NCI-H2081 treated with DMSO at 0.1 percent for 48 hours (cell line): ENCODE measurements at places on chromosomes 6 and 20.

DNA sequence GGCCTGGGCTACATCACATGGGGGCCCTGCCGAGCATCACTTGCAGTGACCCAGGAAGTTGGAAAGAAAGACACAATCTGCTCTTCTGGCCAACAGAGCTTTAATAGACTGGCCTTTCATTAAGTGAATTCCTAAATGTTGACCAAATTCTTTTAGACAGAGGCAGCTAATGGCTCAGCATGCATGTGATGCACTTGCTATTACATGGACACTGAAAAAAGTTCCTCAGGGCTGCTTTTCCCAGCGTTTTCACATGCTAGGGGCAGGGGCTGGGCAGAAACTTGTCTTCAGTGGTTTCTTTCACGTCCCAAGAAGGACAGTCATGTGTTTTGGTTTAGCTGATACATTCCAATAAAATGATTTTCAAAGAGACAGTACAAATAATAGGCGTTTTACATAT, 651.0 kb upstream of the SLC35B3 start:
- DNase-seq, result no peak

DNA sequence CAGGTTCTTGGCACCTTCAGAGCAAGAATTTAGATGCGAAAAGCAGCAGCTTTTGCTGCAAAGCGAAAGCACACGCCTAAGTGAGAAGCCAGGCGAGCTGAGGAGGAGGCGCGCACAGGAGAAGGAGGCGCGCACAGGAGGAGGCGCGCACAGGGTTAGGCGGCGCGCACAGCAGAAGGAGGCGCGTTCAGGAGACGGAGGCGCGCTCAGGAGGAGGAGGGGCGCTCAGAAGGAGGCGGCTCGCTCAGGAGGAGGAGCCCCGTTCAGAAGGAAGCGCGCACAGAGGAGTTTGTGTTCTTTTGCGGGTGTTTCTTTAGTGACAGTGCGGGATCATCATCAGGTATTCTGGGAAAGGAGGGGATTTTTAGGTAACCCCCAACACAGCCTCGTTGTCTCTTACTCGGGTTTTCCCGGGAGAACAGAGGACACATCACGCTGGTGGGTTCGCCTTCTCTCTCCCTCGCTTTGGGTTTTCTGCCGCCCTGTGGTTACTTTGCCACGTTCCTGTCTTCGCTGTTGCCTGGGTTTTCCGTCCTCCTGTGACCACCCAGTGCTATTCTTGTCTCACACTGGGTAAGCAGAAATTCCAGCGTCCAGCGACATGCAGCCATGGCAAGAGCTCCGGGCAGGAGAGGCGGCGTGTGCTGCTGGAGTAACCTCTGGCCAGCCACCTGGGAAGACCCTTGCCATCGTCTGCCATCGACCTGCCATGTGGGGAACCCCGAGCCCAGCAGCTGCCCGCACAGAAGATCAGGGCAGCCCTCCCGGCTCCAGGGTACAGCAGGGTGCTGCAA, 47.0 kb downstream of the WDR27 start:
- DNase-seq, result no peak

- DNase-seq, result no peak
These were observed 1.7 kb downstream of the TULP4 start for GRCh38 chr6:158313989-158314388.

GRCh38 chr6:145891126-145891525, 73.0 kb downstream of the SHPRH start:
- DNase-seq, result no peak

- DNase-seq, result no peak
These were observed 7.8 kb upstream of the ACSS1 start for GRCh38 chr20:25065625-25066338.

GRCh38 chr6:118456982-118457381, 91.1 kb upstream of the PLN start:
- no peak for DNase-seq

DNA sequence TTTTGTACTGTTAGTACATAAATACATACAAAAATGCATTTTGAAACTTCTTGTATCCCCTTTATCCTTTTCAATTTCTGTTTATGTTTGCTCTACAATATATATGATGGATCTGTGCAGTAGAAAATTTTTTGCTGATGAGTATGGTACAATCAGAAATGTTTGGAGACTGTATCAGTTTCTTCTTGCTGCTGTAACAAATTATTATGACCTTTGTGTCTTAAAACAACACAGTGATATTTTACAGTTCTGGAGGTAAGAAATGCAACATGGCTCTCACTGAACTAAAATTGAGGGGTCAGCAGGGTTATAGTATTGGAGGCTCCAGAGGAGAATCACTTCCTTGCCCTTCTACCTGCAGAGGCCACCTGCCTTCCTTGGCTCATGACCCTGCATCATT, 184.4 kb downstream of the EYA2 start:
- DNase-seq, result no peak
